ENCODE measurements at places on chromosomes 11 and 22. TPM values are rescaled to one million over a fixed set of nuclear protein-coding genes. Genes with fewer than 3 reads are reported as not detected.

DNA sequence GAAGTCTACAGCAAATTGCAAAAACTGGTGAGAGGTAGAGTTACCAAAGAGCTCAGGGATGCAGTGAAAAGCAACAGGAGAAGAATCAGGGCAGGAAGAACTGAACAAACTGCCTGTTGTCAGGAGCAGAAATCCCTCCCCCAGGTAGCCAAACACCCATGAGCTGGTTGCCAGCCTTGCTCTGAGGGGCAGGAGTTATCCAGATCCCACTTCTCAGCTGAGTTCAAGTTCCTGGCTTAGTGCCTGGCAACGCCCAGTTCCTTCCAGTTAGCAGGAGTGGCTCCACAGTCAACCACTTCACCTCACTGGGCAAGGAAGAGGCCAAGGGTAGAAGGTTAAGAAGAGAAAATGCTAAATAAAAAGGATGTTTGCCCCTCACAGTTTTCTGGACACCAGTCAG, 1.9 kb upstream of the MPZL2 start:
- no peak for DNase-seq
- H3K27ac ChIP-seq, result no peak overlapping the region
- H3K4me3 ChIP-seq, result no peak overlapping the region
- no peaks in the 10 kb centered on the region for H3K4me1 ChIP-seq
- H3K36me3 ChIP-seq, result no peaks in the 10 kb centered on the region

- H3K36me3 ChIP-seq, result no peaks in the 10 kb centered on the region
- no peak overlapping the region for H3K4me3 ChIP-seq
- no peaks in the 10 kb centered on the region for H3K4me1 ChIP-seq
- DNase-seq, result no peak
- no peak overlapping the region for H3K27ac ChIP-seq
These were observed 89.0 kb downstream of the MICAL2 start for GRCh38 chr11:12199231-12199948.

The SORL1 gene
- total RNA-seq, result 64.4 TPM

GRCh38 chr11:105004021-105004420, 18.9 kb downstream of the CASP5 start:
- H3K36me3 ChIP-seq, result no peaks in the 10 kb centered on the region
- DNase-seq, result no peak
- H3K27ac ChIP-seq, result no peak overlapping the region
- no peak overlapping the region for H3K4me3 ChIP-seq
- no peaks in the 10 kb centered on the region for H3K27me3 ChIP-seq
- H3K4me1 ChIP-seq, result 0 out of 2 replicates have a peak, but pooled peaks cover 2% of the 10 kb centered on the region
